GM13977 (cell line): ENCODE measurements at places on chromosomes 12 and 14.

DNA sequence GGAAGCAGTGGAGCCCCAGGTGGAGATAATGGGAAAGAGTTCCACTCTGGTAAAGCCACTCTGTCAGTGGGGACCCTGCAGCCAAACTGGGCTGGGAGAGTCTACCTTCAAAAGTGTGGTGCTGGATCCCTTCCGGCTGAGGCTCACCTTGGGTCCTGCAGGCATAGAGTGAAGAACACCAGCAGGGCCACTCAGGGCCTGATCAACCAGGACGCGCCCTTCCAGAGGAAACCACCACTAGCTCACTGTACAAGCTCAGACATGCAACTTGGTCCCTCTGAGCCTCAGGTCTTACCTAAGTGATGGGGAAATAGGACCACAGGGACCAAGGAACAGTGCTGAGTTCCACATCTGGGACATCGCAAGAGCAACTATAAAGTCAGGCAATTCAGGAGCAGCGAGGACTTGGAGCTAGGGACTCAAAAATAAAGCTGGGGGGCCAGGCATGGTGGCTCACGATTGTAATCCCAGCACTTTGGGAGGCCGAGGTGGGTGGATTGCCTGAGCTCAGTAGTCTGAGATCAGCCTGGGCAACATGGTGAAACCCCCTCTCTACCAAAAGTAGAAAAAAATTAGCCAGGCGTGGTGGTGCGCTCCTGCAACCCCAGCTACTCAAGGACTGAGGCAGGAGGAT is 5.9 kb upstream of the PRPH start:
- no peak for DNase-seq

DNA sequence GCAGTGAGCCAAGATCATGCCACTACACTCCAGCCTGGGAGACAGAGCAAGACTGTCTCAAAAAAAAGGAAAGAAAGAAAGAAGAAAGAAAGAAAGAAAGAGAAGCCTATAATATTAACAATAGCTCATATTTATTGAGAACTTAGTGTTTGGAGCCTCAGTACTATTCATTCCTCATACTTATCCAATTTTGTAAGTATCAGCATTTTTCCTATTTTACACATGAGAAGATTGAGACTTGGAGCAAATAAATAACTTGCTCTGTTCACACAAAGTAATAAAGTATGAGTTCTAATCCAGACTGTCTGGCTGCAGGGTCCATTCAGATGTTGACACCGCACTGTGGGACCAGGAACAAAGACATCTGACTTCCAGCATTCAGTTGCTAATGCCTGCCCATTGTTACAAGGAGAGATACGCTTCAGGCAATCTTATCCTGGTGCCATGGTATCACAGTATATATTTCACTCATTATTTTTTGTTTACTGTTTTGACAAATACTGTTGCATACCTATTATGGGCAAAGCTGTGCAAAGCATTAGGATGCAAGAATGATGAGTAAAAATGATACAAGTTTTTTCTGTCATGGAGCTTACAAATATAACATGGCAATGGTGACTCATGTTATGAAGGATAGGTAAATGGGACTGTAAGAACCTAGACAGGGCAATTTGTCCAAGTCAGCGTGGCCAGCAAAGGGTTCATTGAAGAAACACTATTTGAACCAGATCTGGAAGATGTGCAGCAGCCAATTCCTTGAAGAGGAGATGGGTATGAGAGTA is 21.4 kb upstream of the TMTC2 start:
- no peak for DNase-seq

DNA sequence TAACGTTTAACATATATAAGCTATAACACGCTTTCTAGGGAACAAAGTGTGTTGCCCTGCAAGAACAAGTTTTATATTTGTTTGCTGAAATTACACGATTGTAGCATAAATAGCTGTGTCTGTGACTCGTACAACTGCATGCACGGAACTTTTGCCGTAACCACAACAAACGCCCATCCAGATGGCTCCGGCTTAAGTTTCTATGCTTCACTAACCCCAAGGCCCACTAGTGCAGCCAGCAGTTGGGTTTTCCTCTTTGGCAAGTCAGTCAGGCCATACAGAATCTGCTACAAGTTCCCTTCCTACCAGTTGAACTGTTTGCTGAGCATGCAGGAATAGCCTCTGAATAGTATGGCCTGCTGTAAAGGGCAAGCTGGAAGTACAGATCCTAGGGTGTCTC is 12.1 kb downstream of the CSRP2 start:
- DNase-seq: no peak

GRCh38 chr14:85702997-85703396 is 173.1 kb downstream of the FLRT2 start:
- DNase-seq: no peak

DNA sequence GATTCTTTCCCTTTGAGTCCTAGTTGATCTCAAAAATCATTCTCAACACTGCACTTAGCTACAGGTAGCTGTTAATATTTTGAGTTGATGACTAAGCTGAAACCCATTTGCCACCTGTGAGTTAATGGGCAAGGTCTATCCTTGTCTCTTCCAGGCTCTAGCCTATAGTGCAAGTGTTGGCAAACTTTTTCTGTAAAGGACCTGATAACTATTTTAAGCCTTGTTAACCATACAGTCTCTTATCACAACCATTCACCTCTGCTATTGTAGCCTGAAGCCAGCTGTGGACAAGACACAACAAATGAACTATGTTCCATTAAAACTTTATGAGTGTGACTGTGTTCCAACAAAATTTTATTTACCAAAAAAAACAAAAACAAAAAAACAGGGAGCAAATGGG is 19.4 kb downstream of the RAP1B start:
- DNase-seq: no peak
